ENCODE measurements at places on chromosomes 2 and 18. TPM values are rescaled to one million over a fixed set of nuclear protein-coding genes. Genes with fewer than 3 reads are reported as not detected.

DNA sequence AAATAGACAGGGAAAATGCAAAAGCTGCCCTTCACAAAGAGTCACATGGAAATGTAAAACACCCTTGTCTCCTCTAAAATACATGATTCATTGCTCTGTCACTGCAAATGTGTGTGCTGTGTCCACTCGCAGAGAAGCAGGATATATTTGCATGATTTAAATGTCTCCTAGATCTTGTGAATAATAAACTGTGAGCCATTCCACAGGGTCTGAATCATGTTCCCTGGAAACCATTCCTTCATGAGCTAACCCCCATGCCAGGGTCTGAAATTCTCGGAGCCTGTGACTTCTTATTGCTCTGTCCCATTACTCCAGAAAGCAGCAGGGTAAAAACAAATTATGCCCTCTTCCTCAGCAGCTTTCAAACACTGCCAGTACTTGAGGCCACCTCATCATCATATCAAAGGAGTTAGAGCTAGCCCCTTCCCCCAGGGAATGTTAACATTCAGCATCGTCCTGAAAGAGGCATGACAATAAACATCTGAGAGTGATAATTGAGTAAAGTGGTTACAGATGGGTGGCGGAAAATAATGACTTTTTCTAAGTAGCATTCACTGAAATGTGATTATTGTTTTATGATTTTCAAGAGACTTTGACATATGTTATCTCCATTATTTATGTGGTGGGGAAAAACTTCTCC lies 11.7 kb upstream of the CNGA3 start:
- no peak overlapping the region for H3K4me3 ChIP-seq
- no peak overlapping the region for H3K27ac ChIP-seq
- no peaks in the 10 kb centered on the region for H3K4me1 ChIP-seq
- no peaks in the 10 kb centered on the region for H3K36me3 ChIP-seq

DNA sequence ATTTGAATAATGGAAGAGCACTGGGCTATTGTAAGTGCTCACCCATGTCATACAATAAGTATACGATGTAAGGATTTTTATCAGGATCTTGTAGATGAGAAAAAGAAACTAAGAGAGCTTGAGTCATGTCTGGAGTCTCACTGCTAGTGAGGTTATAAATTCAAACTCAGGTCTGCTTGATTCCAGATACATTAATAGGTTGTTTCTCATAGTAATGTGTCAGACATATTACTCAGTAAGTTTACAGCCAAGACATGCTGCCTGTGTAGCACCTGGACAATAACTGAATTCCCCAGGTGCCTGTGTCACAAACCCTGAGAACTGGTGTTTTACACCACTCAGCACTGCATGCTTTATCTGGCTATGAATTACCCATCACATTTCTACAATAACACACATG lies 216.9 kb upstream of the LRP1B start:
- H3K4me3 ChIP-seq = no peak overlapping the region
- no peaks in the 10 kb centered on the region for H3K36me3 ChIP-seq
- no peak overlapping the region for H3K27ac ChIP-seq
- no peaks in the 10 kb centered on the region for H3K27me3 ChIP-seq

DNA sequence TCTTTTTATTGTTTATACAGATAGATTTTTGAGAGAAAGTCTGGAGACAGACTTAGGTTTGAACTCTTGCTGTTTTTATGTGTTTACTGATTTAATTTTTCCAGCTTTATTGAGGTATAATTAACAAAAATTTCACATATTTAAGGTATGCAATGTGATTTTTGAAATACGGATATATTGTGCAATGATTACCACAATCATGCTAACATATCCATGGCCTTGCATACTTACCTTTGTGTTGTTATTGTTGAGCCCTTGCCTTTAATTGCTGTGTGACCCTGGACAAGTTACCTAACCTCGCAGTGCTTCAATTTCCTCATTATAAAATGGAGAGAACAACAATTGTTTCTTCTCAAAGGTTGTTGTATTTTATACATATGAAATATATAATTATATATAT lies 13.9 kb upstream of the RBMS1 start:
- peaks cover 6% of the 10 kb centered on the region for H3K4me1 ChIP-seq
- no peak for DNase-seq
- H3K4me3 ChIP-seq = no peak overlapping the region
- H3K27ac ChIP-seq = no peak overlapping the region

GRCh38 chr2:105765415-105766299 lies 20.9 kb downstream of the NCK2 start:
- DNase-seq = no peak
- H3K27me3 ChIP-seq = no peaks in the 10 kb centered on the region
- no peak overlapping the region for H3K27ac ChIP-seq
- no peak overlapping the region for H3K4me3 ChIP-seq
- H3K36me3 ChIP-seq = no peaks in the 10 kb centered on the region

- no peak for DNase-seq
- no peaks in the 10 kb centered on the region for H3K36me3 ChIP-seq
- H3K27me3 ChIP-seq = no peaks in the 10 kb centered on the region
- H3K4me1 ChIP-seq = no peaks in the 10 kb centered on the region
These were observed 74.7 kb upstream of the PPM1B start for GRCh38 chr2:44093970-44094369.

DNA sequence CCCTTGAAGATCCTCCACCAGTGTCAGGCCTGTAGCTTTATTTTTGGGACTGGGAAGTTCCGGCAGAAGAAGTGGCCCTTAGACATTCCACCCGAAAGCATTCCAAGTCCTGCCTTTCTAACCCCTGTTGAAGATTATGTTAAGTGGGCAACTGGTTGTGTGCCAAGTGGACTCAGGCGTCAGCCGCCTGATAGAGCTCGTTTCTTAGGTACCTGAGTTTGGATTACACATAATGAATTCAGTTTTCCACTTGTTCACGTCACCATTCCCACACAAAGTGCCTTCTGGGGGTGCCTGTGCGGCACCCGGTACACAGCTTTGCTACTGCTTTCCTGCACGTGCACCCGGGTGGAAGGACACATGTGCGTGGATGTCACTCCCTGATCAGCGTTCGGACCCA lies 156.5 kb downstream of the PTGR3 start:
- H3K4me1 ChIP-seq = peaks cover 24% of the 10 kb centered on the region
- H3K27me3 ChIP-seq = no peaks in the 10 kb centered on the region
- H3K36me3 ChIP-seq = no peaks in the 10 kb centered on the region

DNA sequence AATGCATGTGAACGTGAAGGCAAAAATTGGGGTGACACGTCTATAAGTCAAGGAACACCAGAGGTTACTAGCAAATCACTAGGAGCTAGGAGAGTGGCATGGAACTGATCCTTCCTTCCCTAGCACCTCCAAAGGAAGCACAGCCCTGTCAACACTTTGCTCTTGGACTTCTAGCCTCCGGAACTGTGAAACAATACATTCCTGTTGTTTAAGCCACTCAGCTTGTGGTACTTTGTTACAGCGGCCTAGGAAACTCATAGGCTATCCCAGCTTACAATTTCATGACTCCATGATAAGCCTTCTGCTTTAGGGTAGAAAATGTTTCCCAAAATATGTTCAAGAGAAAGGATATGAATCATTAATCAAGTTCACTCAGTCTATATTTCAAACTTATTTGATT lies 798.1 kb downstream of the DCDC2C start:
- H3K27me3 ChIP-seq = no peaks in the 10 kb centered on the region
- DNase-seq = no peak
- no peak overlapping the region for H3K4me3 ChIP-seq
- no peaks in the 10 kb centered on the region for H3K36me3 ChIP-seq
- no peaks in the 10 kb centered on the region for H3K4me1 ChIP-seq
- H3K27ac ChIP-seq = no peak overlapping the region

- DNase-seq = no peak
- no peaks in the 10 kb centered on the region for H3K27me3 ChIP-seq
- no peak overlapping the region for H3K4me3 ChIP-seq
- H3K36me3 ChIP-seq = no peaks in the 10 kb centered on the region
These were observed 2.3 kb downstream of the ASAP2 start for GRCh38 chr2:9208875-9209274.

DNA sequence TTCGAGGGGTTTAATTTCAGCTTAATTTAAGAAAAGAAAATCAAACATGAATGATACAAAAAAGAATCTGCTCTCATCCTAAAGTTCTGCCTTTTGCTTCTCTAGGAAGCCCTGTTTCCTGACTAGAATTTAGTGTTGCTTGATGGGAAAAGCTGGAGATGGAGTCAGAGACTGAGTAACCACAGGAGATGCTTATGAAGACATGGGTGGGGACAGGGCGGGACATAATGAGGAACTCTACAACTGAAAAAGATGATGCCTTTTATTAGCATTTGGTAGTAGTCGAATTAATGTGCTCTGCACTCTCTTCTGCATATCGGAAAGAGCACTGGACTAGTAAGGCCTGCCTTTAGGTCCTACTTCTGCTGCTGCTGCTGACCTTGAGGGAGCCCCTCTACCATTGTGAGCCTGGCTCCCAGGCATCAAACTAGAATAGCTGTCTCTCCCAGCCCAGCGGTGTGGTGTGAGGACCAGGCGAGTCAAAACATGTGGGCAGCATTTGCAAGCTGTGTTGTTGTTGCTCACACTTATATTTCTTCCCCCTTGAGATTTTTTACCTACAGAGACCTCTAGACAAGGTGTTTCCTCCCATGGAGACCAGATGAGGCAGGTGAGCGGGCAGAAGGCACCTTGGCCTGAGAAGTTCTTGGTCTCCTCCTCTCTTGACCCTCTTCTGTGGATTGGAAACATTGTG lies 61.5 kb downstream of the INPP4A start:
- DNase-seq = no peak
- H3K4me3 ChIP-seq = no peak overlapping the region
- no peaks in the 10 kb centered on the region for H3K27me3 ChIP-seq
- peaks cover 31% of the 10 kb centered on the region for H3K4me1 ChIP-seq

DNA sequence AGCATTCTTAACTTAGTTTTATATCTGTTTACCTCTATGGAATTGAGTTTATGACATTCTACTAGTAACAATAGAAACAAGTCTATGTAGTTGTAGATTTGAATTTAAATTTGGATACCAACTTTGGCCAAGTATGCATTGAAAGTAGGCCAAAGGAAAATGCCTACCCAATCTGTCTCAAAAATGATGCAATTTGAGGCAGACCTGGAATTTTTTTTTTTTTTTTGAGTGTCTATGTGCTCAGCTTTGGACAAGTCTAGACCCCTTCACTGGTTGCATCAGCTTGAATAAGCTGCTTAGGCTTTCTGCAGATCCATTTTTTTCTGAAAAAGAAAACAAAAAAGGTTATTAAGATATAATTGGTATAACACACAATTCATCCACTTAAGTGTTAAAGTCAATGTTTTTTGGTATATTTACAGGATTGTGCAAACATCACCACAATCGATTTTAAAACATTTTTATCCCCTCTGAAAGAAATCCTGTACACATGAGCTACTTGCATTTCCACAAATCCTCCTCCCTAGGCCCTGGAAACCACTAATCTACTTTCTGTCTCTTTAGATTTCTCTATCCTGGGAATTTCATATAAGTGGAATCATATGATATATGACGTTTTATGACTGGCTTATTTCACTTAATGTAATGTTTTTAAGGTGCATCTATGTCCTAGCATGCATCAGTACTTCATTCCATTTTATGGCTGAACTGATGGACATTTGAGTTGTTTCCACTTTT lies 185.1 kb upstream of the CCDC68 start:
- no peaks in the 10 kb centered on the region for H3K4me1 ChIP-seq
- H3K4me3 ChIP-seq = no peak overlapping the region
- no peak for DNase-seq
- H3K27ac ChIP-seq = no peak overlapping the region

DNA sequence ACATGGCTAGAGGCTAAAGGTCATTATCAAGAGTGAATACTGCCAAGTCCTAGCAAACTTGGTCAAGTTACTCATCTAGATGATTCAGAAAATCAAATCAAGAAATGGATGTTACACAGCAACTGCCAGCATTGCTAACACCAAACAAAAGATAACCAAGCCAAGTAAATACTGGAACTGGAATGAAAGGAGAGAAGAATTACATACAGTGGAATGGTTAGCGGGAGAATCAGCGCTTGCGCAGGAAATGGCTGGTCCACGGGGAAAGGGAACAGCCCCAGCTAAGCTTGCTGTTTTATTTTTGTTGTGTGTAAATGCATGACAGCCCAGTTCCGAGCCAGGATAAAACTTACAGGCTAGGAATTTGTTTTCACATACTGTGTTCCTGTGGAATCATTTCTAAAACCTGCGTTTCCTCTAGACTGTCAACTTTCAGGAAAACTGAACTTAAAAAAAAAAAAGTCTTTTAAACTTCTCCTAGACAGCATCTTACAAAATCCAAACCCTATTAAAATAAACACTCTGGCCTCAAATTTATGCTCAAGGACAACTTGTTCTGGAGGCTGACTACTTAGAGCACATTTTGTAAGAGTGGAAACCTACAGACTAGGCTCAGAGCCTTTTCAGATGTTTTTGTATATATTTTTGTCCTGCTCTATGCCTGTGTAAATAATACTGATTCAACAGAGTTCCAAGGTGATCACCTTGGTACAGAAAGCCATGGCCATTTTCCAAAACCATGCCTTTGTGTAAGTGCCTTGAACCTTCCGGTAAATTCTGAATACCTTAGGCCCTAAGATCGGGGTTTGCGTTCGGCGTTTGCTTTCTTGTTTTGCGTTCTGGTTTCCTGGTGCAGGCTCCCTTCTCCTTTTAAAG lies 30.7 kb upstream of the TXNDC2 start:
- peak overlapping the region; percentile 60 for H3K27ac ChIP-seq
- peaks cover 6% of the 10 kb centered on the region for H3K36me3 ChIP-seq
- DNase-seq = no peak
- no peak overlapping the region for H3K4me3 ChIP-seq
- no peaks in the 10 kb centered on the region for H3K27me3 ChIP-seq

- H3K4me1 ChIP-seq = peaks cover 19% of the 10 kb centered on the region
- H3K4me3 ChIP-seq = no peak overlapping the region
- H3K27ac ChIP-seq = peak overlapping the region; percentile 51
- H3K36me3 ChIP-seq = no peaks in the 10 kb centered on the region
- DNase-seq = no peak
These were observed 54.9 kb downstream of the THUMPD2 start for GRCh38 chr2:39723946-39724827.

GRCh38 chr2:84963692-84964405 lies 7.1 kb upstream of the KCMF1 start:
- no peak overlapping the region for H3K27ac ChIP-seq
- DNase-seq = no peak
- H3K36me3 ChIP-seq = no peaks in the 10 kb centered on the region
- peaks cover 27% of the 10 kb centered on the region for H3K4me1 ChIP-seq
- no peaks in the 10 kb centered on the region for H3K27me3 ChIP-seq

GRCh38 chr2:150125188-150125587 lies 362.3 kb downstream of the RND3 start:
- H3K36me3 ChIP-seq = no peaks in the 10 kb centered on the region
- no peaks in the 10 kb centered on the region for H3K27me3 ChIP-seq
- H3K4me3 ChIP-seq = no peak overlapping the region
- DNase-seq = no peak

GRCh38 chr2:42932271-42933151 lies 140.1 kb upstream of the HAAO start:
- peak overlapping the region; percentile 44 for H3K27ac ChIP-seq
- no peak for DNase-seq
- no peaks in the 10 kb centered on the region for H3K27me3 ChIP-seq
- H3K4me1 ChIP-seq = peaks cover 62% of the 10 kb centered on the region
- H3K4me3 ChIP-seq = no peak overlapping the region

- no peak overlapping the region for H3K27ac ChIP-seq
- H3K4me1 ChIP-seq = no peaks in the 10 kb centered on the region
- H3K36me3 ChIP-seq = no peaks in the 10 kb centered on the region
- no peak overlapping the region for H3K4me3 ChIP-seq
- H3K27me3 ChIP-seq = no peaks in the 10 kb centered on the region
These were observed 392.8 kb downstream of the TNS1 start for GRCh38 chr2:217609952-217610351.

GRCh38 chr2:182950546-182950945 lies 84.1 kb upstream of the FRZB start:
- H3K27me3 ChIP-seq = no peaks in the 10 kb centered on the region
- H3K27ac ChIP-seq = no peak overlapping the region
- H3K4me1 ChIP-seq = peaks cover 8% of the 10 kb centered on the region
- peaks cover 24% of the 10 kb centered on the region for H3K36me3 ChIP-seq

The DRC1 gene
- total RNA-seq = not detected

The CRYGC gene
- not detected for total RNA-seq

The STEAP3 gene
- 7.4 TPM for total RNA-seq

The CAPN14 gene
- 0.15 TPM for total RNA-seq

The IL1F10 gene
- total RNA-seq = not detected

Measured in thyroid gland (tissue), 4 donors.